ENCODE measurements at places on chromosomes 3 and 15.

DNA sequence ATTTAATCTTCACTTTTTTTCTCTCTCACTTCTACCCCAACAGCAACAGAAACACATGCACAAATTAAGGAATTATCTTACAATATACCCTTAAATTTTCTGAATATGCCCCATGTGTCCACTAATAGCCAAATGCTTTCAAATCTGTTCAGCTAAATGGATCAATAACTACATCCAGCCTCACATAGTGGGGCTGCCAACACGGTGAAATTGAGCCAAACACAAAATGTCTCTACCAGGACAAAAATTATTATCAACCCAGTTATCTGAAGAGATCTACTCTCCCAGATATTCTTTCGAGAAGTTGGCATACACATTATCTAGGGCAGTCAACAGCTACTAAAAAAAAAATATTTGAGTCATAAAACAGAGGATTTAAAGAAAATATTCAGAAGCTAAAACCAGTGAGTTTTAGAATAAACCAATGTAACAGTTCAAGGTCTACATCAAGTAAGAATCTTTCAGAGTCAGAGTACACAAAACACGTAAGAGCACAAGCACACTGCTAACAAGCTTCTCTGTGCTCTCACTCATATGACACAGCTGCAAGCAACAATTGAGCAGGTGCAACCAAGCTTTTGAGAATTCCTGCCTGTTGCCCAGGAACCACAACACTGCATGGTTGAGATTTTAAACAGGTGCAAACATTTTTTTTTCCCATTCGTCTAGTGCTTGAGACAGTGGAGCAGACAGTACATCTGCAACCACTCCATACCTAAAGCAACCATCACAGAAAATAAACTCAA is 247.7 kb downstream of the ZBTB20 start:
- no peak for DNase-seq

DNA sequence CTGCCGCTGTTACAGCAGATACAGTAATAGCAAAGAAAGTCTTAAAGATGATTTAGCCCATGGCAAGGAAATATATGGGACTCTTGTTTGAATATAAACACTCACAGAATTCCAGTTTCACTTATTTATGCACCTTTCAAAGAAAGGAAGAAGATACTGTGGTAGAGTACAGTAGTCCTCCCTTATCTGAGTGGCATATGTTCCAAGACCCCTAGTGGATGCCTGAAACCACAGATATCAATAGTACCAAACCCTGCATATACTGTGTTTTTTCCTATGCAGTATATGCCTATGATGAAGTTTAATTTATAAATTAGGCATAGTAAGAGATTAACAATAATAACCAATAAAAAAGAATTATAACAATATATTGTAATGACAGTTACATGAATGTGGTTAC is 8.2 kb downstream of the MAP2K1 start:
- no peak for DNase-seq

DNA sequence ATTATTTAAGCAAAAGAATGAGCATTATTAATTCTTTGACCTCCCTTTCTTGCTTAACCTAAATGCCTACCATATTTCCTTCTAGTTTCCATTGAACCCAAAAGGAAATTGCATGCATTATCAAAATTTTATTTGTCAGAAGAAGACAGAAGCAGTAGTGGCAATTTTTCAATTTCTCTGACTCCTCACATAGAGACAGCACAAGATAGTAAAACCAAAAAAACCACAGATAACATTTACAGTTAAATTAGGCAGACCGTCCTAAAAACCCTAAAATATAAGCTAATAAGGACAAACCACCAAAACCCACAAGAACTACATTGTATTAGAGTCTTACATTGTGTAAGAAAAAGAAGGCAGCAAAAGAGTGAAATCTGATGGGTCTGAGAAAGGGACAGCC is 27.1 kb downstream of the GOLGB1 start:
- DNase-seq: no peak

- no peak for DNase-seq
Observed at GRCh38 chr15:62277816-62278394, 112.8 kb upstream of the C2CD4B start.

DNA sequence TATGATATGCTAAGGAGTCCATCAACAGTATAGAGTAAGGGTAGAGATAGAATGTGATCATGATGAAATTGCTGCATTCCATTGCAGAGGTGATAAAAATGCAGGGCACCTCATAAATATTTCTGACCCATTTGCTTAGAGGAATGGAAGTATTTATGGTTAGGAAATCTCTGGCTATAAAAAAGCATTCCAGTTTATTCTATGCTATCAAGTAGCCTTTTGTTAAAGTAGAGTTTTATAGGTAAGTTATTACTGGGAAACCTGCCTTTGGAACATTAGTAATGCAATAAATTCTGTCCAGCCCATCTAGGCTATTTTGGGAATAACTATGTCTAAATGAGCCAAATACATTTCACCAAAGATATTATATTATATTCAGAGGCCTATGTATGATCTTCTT is 19.8 kb upstream of the STRIT1 start:
- DNase-seq: no peak

DNA sequence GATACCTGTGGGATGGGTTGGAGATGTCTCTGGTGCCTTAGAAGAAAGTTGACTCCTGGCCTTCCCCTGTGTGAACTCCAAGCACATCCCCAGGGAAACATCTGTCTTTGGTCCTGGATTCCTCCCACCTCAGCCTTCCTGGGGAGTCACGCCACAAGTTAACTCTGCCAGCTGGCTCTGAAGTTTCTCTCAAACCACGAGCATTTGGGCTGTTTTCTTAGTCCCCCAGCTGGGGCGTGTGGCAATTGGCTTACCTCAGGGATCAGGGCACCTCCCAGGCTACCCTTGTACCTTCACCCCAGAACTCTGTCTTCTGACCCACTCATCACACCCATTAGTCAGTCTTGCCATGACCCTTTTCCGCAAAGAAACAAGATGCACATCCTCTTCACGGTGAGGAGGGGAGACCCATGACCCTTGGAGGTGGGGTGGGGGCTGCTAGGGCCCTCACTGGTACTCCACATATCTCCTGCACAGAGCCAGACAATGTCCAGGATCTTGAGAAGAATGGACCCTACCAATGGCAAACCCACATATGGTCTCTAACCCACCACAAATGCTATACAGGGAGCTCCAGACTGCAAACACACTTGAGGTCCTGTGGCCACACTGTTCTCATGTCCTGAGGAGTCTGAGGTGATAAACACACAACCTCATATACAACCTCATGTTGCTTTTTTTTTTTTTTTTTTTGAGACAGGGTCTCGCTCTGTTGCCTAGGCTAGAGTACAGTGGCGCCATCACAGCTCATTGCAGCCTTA is 3.9 kb downstream of the NEIL1 start:
- no peak for DNase-seq

GRCh38 chr3:157042226-157042625 is 117.7 kb downstream of the CCNL1 start:
- no peak for DNase-seq

DNA sequence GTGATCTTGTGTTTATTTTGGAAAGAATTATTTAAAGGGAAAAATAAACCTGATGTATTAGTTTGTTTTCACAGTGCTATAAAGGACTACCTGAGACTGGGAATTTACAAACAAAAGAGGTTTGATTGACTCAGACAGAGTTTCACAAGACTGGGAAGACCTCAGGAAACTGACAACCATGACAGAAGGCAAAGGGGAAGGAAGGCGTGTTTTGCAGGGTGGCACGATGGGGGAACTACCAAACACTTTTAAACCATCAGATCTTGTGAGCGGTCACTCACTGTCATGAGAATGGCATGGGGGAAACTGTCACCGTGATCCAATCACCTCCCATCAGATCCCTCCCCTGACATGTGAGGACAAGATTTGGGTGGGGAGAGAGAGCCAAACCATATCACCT is 87.0 kb downstream of the TP63 start:
- no peak for DNase-seq

DNA sequence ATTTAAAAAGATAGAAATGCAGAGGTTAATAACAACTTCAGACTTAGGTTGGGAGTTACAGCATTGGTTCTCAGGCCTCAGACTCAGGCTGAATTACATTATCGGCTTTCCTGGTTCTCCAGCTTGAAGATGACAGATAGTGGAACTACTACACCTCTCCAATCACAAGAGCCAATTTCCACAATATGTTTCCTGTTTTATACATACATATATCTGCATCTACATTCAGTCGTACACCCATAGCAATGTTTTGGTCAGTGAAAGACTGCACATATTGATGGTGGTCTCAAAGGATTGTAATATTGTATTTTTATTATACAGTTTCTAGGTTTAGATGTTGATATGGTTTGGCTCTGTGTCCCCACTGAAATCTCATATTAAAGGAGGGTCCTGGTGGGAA is 35.4 kb downstream of the AADACL2 start:
- DNase-seq: no peak

DNA sequence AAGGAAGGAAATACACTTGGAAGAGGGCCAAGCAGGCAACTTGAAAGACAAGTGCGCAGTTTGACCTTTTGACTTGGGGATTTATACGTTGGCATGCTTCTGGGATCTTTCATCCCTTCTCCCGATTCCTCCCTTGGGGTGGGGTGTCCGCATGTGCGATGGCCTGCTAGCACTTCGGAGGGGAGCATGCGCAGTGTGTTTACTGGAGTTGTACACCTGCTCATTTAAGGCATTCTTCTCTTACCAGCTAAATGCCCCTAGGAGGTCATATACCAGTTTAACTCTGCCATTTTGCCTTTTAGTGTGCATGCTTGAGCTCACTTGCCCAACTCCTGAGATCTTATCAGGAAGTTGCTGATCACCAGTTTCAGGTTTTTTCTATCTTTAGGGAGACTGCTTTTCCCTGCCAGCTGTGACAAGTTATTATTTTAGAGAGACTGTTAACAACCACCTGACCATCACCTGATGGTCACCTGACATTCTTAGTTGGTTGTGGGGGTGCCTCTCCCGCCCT is 63.5 kb downstream of the BFSP2 start:
- DNase-seq: no peak

DNA sequence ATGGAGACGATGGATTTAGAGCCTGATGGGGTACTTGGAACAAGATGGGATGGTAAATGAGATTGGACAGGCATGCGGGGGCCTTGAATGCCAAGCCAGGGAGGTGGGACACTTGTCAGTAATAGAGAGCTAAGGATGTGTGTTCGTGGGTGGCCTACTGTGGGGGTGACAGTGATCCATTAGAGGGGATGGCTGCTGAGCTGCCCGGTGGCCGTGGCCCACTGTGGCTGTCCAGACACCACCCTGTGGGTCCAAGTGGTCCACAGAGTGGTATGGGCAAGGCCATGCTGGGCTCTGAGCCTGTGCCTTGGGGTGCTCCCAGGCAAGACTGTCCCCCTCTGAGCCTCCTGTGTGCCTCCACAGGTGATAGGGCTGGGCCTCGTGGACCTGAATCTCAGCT is 17.5 kb downstream of the CAND2 start:
- DNase-seq: no peak

DNA sequence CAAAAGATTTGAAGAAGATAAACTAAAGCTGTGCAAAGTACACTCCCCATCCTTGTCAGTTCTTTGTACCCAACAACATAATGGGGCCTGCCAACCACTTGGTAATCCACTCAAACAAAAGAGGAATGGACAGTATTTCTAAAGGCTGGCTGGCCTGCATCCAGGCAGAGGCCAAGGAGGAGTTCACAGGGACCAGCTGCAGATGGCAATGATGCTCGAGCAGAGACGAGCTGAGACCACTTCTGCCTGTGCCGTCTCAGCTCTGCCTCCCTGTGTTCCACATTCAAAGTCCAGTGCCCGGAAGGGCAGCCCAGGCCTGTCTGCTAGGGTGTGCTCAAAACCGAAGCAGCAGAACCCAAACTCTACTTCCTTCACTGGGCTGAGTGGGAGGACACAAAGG is 14.3 kb downstream of the CXCR6 start:
- DNase-seq: no peak

DNA sequence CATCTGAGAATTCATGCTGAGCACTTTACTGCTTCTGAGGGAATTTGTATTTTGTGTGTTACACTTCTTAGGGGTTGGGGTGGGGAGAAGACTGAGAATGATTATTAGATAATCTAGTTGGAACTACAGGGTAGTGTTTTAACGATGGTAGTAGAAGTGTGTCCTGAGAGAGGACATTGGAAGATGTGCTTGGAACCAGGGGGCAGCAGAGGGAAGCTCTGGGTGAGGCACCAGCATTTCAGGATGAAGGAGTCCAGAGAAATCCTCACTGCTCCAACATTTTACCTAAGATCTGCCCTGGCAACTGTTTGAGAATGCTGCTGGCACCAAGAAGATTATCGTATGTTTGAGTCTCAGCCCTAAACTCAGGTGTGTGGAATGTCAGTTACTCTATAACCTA is 145.5 kb downstream of the SQOR start:
- DNase-seq: no peak

- no peak for DNase-seq
Observed at GRCh38 chr3:140378571-140379340, 299.1 kb upstream of the TRIM42 start.

- DNase-seq: no peak
Observed at GRCh38 chr15:67967871-67968431, 86.2 kb upstream of the PIAS1 start.

DNA sequence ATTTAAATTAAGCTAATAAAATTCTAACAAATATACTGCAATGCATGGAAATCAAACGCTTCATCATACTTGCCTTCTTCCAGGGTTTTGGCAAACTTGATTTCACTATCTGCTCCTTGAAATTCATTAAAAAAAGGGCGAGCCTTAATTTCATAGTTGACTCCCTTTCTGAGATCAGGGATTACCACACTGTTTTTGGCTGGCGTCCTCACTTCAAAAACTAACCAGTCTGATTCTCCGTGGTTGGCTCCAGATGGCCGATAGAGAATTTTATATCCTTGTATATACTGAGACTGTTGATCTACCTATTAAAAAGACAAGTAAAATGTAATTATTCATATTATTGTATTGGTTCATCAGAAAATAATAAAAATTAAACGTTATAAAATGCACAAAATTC is 1106.8 kb downstream of the ROBO1 start:
- DNase-seq: no peak

- DNase-seq: no peak
Observed at GRCh38 chr3:107870943-107871638, 219.7 kb downstream of the CD47 start.

GRCh38 chr3:113211330-113212149 is at the start of gene BOC:
Gene BOC (plus strand): TSS chr3:113211557. CDS start chr3:113249803, 38,246 bp downstream.
- no peak for DNase-seq

- no peak for DNase-seq
Observed at GRCh38 chr3:179970746-179971145, 66.0 kb downstream of the PEX5L start.

DNA sequence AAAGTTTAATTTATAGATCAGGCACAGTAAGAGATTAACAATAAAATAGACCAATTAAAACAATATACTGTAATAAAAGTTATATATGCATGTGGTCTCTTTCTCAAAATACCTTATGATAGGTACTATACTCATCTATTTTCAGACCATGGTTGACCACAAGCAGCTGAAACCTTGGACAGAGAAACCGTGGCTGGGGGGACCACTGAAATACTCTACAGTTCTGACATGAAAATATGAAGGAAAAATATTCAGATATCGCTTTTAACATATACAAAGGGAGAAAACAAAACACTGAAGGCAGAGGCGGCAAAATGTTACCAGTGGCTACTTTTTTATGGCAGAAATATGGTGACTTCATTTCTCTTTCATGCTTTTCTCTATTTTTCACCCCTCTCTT is 114.0 kb downstream of the PDZRN3 start:
- no peak for DNase-seq

- DNase-seq: no peak
Observed at GRCh38 chr3:31161889-31162288, 267.4 kb upstream of the GADL1 start.

GRCh38 chr3:94184781-94185180 is 121.9 kb downstream of the NSUN3 start:
- no peak for DNase-seq

GRCh38 chr3:144821583-144821982 is 850.0 kb downstream of the DIPK2A start:
- DNase-seq: no peak

Measured in hematopoietic multipotent progenitor cell treated with erythropoietin and hydrocortisone succinate and interleukin-3 and kit ligand, for 17 days (in vitro differentiated cells).